Smooth muscle cell of the pulmonary artery (primary cell): ENCODE measurements at places on chromosomes 2 and 18. TPM values are rescaled to one million over a fixed set of nuclear protein-coding genes. Genes with fewer than 3 reads are reported as not detected.

The FEV gene
- not detected in 2 replicates for total RNA-seq

The DSG1 gene
- total RNA-seq = not detected in 2 replicates

The TCF23 gene
- total RNA-seq = not detected in 2 replicates

The EPB41L3 gene
- 0.69 and 3.6 TPM in 2 replicates for total RNA-seq

The DLX1 gene
- total RNA-seq = 1.6 and 7.7 TPM in 2 replicates

The TLX2 gene
- not detected in 2 replicates for total RNA-seq

The KLHL14 gene
- not detected in 2 replicates for total RNA-seq
